Activated naive CD8-positive, alpha-beta T cell treated with anti-CD3 and anti-CD28 coated beads, Interleukin-2, amount 50 U/mL, for 24 hours (primary cell): ENCODE measurements at places on chromosomes 3 and 15.

GRCh38 chr15:64634027-64634426, 141.4 kb downstream of the RBPMS2 start:
- peak; percentile 37 for DNase-seq

DNA sequence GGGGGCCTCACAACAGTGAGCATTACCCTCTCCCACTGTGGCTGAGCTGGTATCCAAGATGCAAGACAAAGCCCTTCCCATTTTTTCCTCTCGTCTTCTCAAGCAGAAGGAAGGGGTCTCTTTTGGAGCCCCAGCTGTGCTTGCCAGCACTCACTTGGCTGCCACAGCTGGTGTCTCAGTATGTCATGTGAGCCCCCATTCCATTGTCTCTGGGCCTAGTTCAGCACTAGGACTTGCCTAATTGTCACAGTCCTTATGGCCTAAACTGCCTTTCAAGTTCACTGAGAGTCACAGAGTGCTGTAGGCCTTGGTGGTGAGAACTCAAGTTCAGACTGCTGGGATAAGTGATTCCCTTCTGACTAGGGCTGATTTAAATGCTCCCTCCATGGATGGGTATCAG, 89.8 kb downstream of the ARHGEF26 start:
- DNase-seq: no peak

GRCh38 chr15:38558372-38559059, 6.1 kb downstream of the RASGRP1 start:
- no peak for DNase-seq

- no peak for DNase-seq
These were observed at the start of gene SLITRK3 for GRCh38 chr3:165195640-165196576. TSS of gene SLITRK3 (minus strand) at chr3:165196384. CDS start at chr3:165190830, 5,554 bp downstream.

DNA sequence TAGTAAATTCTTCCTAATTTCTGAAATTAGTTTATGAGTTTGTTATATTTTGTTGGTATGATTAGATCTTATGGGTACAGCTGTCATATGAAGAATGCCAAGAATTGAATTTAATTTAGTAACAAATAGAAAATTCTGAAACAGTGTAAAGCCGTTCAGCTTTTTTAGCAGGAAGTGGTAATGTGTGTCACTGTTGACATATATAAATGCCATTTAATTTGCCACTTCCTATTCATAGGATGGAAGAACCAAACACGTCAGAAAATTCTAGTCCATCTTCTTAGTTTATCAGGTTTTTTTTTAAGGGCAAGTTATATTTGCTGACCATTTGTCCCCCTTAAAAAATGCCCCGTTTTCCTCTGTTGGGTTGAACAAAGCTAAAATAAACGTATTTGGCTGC, 43.0 kb downstream of the RAB8B start:
- DNase-seq: no peak

GRCh38 chr3:192726385-192726784, 956 bp downstream of the FGF12 start:
- DNase-seq: no peak

DNA sequence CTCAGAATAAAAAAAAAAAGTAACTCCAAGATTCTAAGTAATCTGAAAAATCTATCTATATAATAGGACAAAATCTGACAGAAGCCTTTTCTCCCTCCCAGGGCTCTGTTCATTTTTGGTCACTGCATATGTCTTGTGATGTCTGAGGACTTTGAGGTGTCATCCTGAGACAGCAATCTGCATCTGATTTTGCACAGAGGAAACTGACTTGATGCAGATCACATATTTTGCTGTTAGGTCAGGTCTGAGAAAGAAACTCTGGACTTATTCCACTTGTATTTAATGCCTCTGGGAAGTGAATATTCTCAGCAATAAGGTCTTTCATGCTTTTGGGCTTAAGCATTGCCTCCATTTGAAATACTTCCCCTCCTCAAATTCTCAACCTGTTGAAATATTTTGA, 295.2 kb upstream of the THBS1 start:
- DNase-seq: no peak
